Activated CD4-positive, alpha-beta T cell treated with anti-CD3 and anti-CD28 coated beads, Interleukin-10, Interleukin-2, amounts not matched to agents 100 ng/mL and 50 ng/mL, durations not matched to agents 16 hours and 8 hours (primary cell): ENCODE measurements at places on chromosomes 1 and 21.

DNA sequence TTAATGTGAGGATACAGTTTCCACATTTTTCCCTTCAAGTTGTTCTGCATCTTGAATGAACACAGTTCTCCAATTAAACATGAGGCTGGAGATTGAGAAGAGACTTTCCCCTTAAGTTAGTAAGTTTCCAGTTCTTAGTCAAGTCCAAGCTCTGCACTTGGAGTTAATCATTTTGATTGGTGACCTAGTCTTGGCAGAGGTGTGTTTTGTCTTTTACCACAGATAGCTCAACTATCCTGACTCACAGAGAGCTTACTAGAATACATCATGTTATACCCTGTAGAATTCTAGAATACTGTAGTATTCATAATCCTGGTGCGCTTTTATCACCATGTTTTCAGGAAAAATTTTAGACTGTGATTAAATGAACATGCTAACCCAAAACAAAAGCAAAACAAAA is 129.2 kb downstream of the CYYR1 start:
- no peak for DNase-seq

GRCh38 chr1:18314399-18314798 is 166.3 kb upstream of the KLHDC7A start:
- no peak for DNase-seq

- DNase-seq = no peak
Measured at GRCh38 chr1:184465489-184466146, 78.8 kb downstream of the C1orf21 start.

DNA sequence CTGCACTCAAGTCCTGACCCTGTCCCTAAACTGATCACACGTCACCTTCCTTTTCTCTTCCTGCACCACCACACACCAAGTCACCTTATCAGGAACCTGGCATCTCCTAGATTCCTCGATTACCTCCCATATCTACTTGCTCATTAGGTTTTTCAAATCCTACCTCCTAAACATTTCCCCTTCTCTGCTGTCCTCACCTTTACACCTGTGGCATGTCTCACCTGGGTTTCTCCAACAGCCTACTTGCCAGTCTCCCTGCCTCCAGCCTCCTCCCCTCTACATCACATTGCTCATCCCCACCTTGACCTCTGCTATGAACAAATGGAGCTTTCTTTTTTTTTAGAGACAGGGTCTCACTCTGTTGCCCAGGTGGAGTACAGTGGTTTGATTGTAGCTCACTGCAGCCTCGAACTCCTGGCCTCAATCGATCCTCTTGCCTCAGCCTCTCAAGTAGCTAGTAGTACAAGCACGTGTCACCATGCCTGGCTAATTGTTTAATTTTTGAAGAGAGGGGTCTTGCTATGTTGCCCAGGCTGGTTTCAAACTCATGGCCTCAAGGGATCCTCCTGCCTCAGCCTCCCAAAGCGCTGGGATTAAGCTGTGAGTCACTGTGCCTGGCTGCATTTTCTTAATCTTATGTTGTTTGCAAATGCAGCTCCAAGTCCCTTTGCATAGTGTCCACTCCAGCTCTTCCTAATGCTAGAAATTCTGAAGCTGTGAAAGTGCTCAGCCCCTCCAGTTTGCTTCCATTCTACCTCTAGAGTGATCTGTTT is 6.3 kb downstream of the IGSF9 start:
- no peak for DNase-seq

DNA sequence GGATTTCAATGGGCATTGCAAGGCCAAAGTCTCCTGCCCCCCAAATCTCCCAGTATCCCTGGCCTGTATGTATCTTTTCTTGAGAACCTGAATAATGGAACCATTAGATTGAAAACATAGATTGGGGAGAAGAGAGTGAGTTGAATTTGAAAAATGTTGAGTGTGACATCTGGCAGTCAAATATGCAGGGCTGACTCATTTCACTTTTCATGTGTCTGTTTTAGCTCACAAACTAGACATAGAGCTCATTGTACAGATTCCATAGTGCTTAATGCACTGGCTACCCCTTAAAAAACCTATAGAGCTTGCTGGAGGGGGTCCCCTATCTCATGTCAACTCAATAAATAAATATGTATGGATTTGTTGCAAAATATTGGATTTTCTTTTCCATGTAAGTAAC is 30.8 kb downstream of the DDR2 start:
- DNase-seq = peak; percentile 11
